ENCODE measurements at places on chromosomes 7 and 10.

- DNase-seq: no peak
These were observed 7.1 kb downstream of the SPOCK2 start for GRCh38 chr10:72081210-72081609.

- DNase-seq: no peak
These were observed 204.9 kb downstream of the DOCK4 start for GRCh38 chr7:112001091-112001826.

DNA sequence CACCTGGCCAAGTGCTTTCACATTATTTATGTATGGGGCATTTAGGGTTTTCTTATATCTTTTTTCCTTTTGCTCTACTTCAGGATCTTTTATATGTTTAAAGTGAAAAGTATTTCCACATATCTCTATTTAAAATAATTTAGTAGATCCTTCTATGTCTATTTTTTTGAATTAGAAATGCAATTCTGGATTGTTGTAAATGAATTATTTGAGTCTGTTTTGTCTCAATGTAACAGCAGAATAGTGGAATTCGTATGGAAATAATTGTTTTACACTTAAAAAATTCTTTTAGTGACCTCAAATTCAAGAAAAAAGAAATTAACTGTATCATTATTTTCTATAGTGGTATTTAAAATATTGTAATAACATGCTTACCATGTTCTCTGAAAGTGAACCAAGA lies 126.5 kb upstream of the HDAC9 start:
- DNase-seq: no peak

DNA sequence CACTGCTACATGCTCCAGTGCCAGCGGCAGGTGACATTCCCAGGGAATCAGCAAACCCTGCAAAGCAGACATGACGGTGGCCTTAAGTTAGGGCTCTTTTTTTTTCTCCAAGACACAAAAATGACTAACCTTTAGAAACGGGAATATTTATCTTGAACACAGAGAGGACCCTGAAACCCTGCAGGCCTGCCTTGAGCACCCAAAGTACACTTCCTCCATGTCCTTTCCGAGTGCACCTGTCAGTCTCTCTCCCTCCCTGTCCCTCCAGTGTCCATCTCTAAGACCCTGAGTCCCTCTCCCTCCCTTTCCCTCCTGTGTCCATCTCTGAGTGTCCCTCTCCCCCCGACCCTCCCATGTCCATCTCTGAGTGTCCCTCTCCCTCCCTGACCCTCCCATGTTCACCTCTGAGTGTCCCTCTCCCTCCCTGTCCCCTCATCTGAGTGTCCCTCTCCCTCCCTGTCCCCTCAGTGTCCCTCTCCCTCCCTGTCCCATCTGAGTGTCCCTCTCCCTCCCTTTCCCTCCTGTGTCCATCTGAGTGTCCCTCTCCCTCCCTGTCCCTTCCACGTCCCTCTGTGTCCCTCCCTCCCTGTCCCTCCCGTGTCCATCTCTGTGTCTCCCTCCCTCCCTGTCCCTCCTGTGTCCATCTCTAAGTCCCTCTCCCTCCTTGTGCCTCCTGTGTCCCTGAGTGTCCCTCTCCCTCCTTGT lies 51.2 kb upstream of the CAMK2B start:
- no peak for DNase-seq

- DNase-seq: no peak
These were observed 122.6 kb downstream of the MYL10 start for GRCh38 chr7:101506531-101506930.

GRCh38 chr10:59563531-59563930 lies 146.1 kb downstream of the SLC16A9 start:
- no peak for DNase-seq

DNA sequence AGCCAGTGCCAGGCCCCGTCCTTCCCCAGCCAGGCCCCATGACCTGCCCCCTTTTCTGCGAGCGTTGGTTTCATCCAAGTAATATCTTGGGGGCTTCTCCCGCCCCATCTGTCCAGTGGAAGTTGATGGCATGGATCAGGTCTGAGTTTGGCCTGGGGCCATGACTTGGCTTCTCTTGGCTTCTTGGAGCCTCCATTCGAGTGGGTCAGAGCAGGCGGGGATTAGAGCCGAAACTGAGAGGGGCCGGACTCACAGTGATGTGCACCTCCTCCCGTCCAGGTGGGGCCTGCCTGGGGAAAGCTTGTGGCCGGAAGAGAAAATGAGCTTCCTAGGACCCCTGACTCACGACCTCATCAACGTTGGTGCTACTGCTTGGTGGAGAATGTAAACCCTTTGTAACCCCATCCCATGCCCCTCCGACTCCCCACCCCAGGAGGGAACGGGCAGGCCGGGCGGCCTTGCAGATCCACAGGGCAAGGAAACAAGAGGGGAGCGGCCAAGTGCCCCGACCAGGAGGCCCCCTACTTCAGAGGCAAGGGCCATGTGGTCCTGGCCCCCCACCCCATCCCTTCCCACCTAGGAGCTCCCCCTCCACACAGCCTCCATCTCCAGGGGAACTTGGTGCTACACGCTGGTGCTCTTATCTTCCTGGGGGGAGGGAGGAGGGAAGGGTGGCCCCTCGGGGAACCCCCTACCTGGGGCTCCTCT lies 15.1 kb upstream of the LIMK1 start:
- DNase-seq: no peak

DNA sequence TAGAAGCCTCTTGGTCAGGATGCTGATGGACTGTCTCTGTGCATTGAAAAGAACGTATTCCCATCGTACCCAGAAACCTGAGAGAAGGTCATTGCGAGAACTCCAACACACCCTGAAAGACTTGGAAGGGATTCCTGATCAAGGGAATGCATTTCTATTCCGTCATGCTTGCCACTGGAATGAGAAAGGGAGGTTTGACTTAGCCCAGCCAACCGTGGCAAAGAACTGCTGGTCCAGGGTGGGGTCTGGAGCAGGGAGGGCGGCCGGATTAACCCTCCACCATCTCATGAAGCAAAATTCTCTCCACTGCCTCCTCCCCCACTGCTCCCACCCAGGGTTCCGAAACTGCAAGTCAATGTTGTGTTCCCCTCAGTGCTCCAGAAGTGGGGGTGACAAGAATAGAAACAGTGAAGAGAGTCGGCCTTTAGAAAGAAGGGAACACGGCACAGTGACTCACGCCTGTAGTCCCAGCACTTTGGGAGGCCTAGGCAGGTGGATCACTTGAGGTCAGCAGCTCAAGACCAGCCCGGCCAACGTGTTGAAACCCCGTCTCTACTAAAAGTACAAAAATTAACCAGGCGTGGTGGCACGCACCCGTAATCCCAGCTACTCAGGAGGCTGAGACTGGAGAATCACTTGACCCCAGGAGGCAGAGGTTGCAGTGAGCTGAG lies 137.5 kb upstream of the MGMT start:
- no peak for DNase-seq

GRCh38 chr7:108296911-108297310 lies 159.3 kb downstream of the NRCAM start:
- no peak for DNase-seq

- DNase-seq: no peak
These were observed 97.7 kb upstream of the PDLIM1 start for GRCh38 chr10:95388539-95388938.

GRCh38 chr7:80478683-80479082 lies 33.2 kb downstream of the GNAT3 start:
- no peak for DNase-seq

GRCh38 chr10:99827936-99828335 lies 45.5 kb downstream of the ABCC2 start:
- no peak for DNase-seq

DNA sequence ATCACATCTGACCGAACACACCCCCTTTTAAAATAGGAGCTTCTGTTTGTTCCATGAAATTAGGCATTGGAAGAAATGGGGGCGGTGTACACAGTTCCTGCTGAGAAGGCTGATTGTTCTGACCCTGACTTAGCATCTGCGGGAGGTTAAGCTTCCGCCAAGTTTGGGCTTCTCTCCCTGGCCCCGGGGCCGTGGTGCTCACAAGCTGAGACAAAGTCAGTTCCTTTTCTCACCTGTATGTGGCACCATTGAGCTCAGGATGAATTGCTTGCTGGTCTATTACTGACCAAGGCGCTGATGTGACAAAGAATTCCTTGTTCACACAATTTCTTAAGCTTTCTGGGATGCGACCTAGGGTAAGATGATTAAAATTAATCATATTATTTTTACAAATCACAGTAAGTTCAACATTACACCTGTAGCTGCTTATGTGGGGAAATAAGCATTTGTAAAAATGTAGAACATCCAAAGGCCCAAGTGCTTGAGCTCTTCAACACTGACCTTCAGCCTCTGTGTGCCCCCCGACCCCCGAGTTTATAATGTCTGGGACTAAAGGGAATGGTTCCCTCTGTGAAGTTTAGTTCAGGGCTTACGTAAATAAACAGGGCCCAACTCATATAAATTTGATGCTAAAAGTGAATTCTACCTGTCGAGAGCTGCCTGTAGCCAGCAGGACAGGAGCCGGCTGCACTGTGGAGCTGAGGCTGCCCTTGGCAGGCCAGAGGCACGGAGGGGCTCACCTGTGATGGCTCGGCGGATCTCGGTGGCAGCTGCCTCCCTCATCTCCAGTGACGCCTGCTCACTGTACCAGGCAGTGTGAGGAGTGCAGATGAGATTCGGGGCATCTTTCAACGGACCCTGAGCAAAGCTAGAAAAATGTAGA lies 50.8 kb downstream of the ZRANB1 start:
- no peak for DNase-seq

DNA sequence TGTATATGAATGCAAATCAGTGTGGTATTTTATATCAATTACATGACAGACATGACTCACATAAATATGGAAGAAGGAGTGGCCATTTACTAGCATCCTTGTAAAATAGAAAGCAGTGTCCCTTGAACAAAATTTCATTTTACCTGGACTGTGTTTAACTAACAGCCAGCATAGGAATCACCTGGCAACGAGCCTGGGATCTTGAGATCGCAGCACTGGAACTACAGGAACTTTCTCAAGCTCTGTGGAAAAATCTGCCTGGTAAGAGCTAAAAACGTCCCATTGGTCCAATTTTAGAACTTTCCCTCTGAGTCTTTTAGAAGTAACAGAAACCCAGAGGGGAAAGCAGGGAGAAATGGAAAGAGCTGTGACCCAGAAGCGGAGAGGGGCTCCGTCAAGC lies 68.9 kb upstream of the AMPH start:
- DNase-seq: no peak

DNA sequence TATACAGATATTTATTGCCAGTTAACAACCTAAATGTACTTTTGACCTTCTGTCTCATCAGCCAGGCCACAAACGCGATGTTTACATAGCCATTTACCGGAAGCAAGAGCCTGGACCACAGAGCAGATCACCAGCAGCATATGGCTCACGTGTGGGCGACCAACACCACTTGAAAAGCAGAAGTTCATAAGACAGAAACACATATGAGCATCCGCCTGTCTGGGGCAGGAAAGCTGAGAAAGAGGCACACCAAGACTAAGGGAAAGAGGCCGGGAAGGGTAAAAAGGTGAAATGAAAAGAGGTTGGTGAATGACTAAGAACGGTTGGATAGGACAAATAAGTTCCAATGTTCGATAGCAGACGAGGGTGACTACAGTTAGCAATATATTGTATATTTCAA lies 1.3 kb downstream of the ABCB1 start:
- no peak for DNase-seq

DNA sequence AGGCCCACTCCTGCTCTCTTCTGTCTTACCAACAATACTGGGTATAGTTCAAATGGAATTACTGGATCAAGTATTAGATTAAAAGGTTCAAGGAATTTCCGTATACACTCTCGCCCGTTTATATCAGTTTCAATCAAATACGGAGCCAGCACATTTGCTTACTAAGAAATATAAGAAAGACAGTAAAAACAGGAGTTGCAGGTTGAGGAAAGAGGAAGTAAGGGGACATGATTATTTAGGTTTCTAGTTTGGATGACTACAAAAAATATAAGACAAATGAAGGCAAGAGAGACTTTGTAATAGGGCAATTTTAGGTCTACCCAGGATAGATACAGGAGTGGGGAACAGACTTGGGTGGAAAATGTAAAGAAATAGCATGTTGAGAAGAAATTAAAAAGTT lies 109.9 kb upstream of the ABI1 start:
- no peak for DNase-seq

- no peak for DNase-seq
These were observed 9.3 kb downstream of the OLAH start for GRCh38 chr10:15053061-15053460.

- no peak for DNase-seq
These were observed 110.8 kb downstream of the ZNF22 start for GRCh38 chr10:45111509-45111908.

DNA sequence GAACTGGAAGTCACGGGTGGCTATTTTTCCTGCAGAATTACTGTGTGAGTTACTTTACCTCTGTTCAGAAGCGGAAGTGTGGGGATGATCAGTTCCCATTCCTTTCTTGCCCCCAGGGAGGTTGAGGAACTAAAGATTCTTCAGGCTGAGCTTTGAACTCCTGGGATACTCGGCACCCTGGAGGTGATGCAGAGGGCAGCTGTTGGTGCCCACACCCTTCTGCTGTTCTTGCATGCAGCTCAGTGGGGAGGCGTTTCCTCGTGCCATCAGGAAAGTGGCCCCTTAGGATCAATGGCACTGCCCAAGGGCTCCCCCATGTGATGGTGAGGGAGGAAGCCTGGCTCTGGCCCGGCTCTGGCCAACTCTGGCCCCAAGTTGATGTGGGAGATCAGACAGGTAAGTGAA lies 44.7 kb upstream of the MXI1 start:
- peak; percentile 41 for DNase-seq

DNA sequence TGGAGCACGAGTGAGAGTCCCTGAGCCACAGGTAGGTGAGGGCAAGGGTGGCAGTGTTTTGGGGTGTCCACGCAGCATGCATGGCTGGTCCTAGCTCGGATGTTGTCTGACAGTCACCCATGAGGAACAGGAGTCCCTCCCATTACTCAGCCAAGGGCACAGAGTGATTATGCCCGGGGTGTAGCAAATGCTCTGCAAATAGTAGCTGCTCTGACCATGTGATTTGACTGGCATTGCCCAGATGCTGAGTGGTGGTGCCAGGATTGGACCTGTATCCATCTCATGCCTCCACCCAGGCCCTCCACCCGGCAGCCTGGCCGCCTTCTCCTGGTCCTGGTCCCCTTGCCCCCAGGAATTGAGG lies 150.8 kb downstream of the GRK5 start:
- no peak for DNase-seq

GRCh38 chr7:140639366-140640053 lies 1.1 kb downstream of the DENND2A start:
- DNase-seq: no peak

GRCh38 chr7:146659732-146660131 lies 543.1 kb downstream of the CNTNAP2 start:
- DNase-seq: no peak

- no peak for DNase-seq
These were observed 50.1 kb downstream of the PTPRN2 start for GRCh38 chr7:158537516-158537882.

- DNase-seq: no peak
These were observed 170.8 kb upstream of the TCF7L2 start for GRCh38 chr10:112779025-112779770.

GRCh38 chr7:23001610-23002009 lies 12.3 kb downstream of the HYCC1 start:
- no peak for DNase-seq
